Activated CD8-positive, alpha-beta memory T cell treated with anti-CD3 and anti-CD28 coated beads, Interleukin-2, amount 10 ng/mL, durations not matched to agents 7 days and 5 days (primary cell): ENCODE measurements at places on chromosomes 3 and 15.

- H3K27ac ChIP-seq = no peak overlapping the region
- H3K4me1 ChIP-seq = no peaks in the 10 kb centered on the region
Observed at GRCh38 chr3:19046440-19046839, 101.9 kb upstream of the KCNH8 start.

DNA sequence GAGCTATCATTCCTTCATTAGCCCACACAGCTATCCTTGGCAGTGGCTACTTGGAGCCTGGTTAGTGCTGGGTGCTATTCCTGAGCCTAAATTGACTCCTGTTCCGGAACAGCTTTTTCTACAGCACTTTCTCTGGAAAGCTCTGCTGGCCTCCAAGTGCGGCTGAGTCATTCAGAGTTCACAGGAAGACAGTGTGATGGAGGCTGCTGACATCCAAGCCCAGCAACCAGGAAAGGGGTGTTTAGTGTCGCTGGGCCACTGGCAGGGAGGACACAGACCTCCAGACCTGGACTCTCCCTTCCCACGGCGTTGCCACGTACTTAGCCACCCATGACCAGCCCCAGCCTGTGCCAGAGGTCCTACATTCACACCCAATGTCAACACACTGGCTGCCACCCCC, 28.7 kb downstream of the CACNA2D2 start:
- H3K27me3 ChIP-seq = no peaks in the 10 kb centered on the region
- H3K27ac ChIP-seq = no peak overlapping the region
- H3K4me1 ChIP-seq = peaks cover 14% of the 10 kb centered on the region
- no peak overlapping the region for H3K4me3 ChIP-seq
- DNase-seq = no peak

GRCh38 chr15:82122746-82123400, 77.1 kb upstream of the MEX3B start:
- H3K36me3 ChIP-seq = peaks cover 6% of the 10 kb centered on the region
- no peak for DNase-seq
- H3K27me3 ChIP-seq = no peaks in the 10 kb centered on the region
- no peak overlapping the region for H3K4me3 ChIP-seq

- no peak for DNase-seq
- H3K4me3 ChIP-seq = no peak overlapping the region
- no peak overlapping the region for H3K27ac ChIP-seq
- H3K4me1 ChIP-seq = peaks cover 2% of the 10 kb centered on the region
- H3K27me3 ChIP-seq = peaks cover 9% of the 10 kb centered on the region
Observed at GRCh38 chr15:63348392-63348791, 33.3 kb downstream of the CA12 start.

DNA sequence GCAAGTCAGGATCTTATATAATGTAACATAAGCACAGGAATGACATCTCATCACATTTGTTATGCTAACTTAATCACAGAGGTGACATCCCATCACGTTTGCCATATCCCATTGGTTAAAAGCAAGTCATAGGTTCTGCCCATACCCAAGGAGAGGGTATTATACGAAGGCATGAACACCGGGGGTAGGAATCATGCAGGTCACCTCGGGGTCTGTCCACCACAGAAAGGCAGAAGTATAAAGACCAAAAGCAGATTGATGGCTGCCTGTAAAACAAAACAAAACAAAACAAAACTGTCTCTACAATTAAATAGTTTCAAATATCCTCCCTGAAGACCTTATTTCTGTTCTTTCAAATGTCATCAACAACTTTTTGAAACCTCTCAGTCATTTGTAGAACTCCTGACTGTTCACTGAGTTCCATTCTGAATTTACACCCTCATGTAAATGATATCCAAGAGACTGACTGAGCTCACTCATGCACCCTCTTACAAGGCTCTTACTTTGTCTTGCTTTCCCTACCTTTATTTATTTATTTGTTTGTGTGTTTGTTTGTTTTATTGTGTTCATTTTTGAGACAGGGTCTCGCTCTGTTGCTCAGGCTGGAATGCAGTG, 22.7 kb upstream of the ZNF639 start:
- no peaks in the 10 kb centered on the region for H3K36me3 ChIP-seq
- no peak overlapping the region for H3K4me3 ChIP-seq
- H3K4me1 ChIP-seq = peaks cover 2% of the 10 kb centered on the region
- DNase-seq = no peak
- H3K27ac ChIP-seq = no peak overlapping the region
- H3K27me3 ChIP-seq = peaks cover 19% of the 10 kb centered on the region

DNA sequence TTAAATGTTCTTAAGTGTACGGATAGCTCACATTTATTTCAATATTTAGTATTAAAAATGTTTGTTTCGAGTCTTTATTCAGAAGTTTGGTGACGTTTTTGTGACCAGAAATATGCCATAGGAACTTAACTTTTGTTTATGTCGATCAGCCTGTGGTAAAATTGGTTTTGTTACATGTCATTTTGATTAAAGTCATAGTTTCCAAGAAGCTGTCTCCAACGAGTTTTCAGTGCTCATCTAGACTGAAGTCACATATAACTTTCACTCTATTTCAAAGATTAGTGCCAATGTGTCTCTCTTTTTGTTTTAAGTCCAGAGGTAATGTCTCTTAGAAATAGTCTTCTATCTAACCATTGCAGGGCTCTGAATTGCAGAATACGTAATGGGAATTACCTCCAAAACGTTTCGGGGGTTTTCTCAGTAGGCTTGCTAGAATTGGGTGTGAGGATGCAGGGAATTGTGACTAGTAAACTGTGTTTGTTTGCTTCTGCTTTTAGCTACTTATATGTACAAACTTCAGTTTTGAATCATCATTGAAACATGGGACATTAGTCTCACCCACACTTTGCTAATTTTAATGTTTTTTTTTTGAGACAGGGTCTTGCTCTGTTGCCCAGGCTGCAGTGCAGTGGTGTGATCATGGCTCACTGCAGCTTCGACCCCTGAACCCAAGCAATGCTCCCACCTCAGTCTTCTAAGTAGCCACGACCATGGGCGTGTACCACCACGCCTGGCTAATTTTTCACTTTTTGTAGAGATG, 3.0 kb downstream of the BUB1B start:
- H3K4me1 ChIP-seq = peaks cover 25% of the 10 kb centered on the region
- DNase-seq = no peak
- peak overlapping the region; percentile 67 for H3K27ac ChIP-seq

GRCh38 chr15:80121546-80121945, 31.3 kb upstream of the FAH start:
- H3K4me3 ChIP-seq = no peak overlapping the region
- no peak overlapping the region for H3K27ac ChIP-seq
- no peaks in the 10 kb centered on the region for H3K27me3 ChIP-seq
- no peak for DNase-seq

- no peak overlapping the region for H3K27ac ChIP-seq
- H3K27me3 ChIP-seq = peaks cover 10% of the 10 kb centered on the region
- H3K4me3 ChIP-seq = no peak overlapping the region
- no peak for DNase-seq
- H3K4me1 ChIP-seq = no peaks in the 10 kb centered on the region
- no peaks in the 10 kb centered on the region for H3K36me3 ChIP-seq
Observed at GRCh38 chr3:8657804-8658305, 13.3 kb upstream of the SSUH2 start.

- no peaks in the 10 kb centered on the region for H3K36me3 ChIP-seq
- peaks cover 60% of the 10 kb centered on the region for H3K27me3 ChIP-seq
- H3K4me1 ChIP-seq = no peaks in the 10 kb centered on the region
- no peak overlapping the region for H3K4me3 ChIP-seq
- no peak overlapping the region for H3K27ac ChIP-seq
Observed at GRCh38 chr3:49868862-49869466, 742 bp downstream of the CAMKV start.

- no peaks in the 10 kb centered on the region for H3K36me3 ChIP-seq
- DNase-seq = no peak
- H3K4me3 ChIP-seq = no peak overlapping the region
- H3K27ac ChIP-seq = no peak overlapping the region
- H3K27me3 ChIP-seq = peaks cover 45% of the 10 kb centered on the region
- H3K4me1 ChIP-seq = no peaks in the 10 kb centered on the region
Observed at GRCh38 chr15:72907733-72908132, 124.2 kb upstream of the ADPGK start.

DNA sequence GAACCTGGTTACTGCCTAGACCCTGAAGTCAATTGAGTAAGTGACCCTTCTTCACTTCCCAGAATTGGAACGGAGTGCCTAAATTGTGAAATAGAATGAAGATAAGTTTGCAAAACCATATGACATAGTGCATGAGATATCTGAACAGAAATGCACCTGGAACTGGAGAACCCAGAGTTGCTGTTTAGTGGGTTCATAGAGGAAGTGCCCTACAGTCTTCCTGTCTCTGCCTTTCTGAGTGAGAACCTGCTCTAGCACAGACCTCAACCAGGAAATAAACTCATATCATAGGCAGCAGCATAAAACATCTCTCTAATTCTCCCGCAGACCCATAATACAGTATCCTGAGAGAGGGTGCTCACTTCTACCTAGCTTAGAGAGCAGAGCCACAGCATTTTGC, 82.9 kb downstream of the EOMES start:
- peak; percentile 47 for DNase-seq
- peak overlapping the region; percentile 1 for H3K4me3 ChIP-seq
- H3K4me1 ChIP-seq = peaks cover 14% of the 10 kb centered on the region
- peak overlapping the region; percentile 81 for H3K27ac ChIP-seq

GRCh38 chr3:115922681-115923347, 299.5 kb downstream of the GAP43 start:
- H3K36me3 ChIP-seq = no peaks in the 10 kb centered on the region
- H3K27me3 ChIP-seq = no peaks in the 10 kb centered on the region

DNA sequence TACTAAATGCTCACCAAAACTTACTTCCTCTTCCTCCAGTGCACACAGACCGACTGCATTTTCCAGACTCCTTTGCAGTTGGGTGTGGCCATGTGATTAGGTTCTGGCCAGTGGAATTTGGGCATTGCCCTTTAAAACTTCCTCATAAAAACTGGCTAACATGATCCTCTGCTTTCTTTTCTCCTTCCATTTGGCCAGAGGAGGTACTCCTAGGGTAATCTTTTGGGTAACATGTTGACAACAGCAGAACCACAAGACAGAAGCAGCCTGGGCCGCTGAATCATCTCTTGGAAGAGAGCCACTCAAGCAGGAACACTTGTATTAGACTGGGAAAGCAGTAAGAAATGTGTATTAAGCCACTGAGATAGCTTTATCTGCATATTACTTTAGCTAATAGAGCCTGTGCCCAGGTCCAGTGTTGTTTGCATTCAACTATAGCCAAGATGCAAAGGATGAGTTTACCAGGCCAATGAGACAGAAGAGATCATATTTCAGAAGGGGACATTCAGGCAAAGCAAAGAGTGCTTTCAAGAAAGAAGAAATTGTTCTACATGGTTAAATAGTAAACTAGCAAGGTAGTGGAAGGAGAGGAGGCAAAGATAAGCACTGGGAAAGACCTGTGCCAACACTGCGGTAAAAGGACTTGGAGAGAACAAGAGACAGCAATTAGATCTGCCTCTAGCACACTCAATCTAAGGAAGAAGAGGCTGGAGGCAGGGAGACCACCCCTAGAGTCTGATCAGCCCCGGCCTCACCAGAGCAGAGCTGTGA, 79.8 kb downstream of the PLCH1 start:
- no peak for DNase-seq
- no peaks in the 10 kb centered on the region for H3K36me3 ChIP-seq
- no peaks in the 10 kb centered on the region for H3K4me1 ChIP-seq

GRCh38 chr3:128488991-128489673, 3.9 kb downstream of the GATA2 start:
- H3K27me3 ChIP-seq = peaks cover 81% of the 10 kb centered on the region
- peak overlapping the region; percentile 13 for H3K4me3 ChIP-seq
- no peak for DNase-seq
- H3K27ac ChIP-seq = no peak overlapping the region
- H3K36me3 ChIP-seq = no peaks in the 10 kb centered on the region

DNA sequence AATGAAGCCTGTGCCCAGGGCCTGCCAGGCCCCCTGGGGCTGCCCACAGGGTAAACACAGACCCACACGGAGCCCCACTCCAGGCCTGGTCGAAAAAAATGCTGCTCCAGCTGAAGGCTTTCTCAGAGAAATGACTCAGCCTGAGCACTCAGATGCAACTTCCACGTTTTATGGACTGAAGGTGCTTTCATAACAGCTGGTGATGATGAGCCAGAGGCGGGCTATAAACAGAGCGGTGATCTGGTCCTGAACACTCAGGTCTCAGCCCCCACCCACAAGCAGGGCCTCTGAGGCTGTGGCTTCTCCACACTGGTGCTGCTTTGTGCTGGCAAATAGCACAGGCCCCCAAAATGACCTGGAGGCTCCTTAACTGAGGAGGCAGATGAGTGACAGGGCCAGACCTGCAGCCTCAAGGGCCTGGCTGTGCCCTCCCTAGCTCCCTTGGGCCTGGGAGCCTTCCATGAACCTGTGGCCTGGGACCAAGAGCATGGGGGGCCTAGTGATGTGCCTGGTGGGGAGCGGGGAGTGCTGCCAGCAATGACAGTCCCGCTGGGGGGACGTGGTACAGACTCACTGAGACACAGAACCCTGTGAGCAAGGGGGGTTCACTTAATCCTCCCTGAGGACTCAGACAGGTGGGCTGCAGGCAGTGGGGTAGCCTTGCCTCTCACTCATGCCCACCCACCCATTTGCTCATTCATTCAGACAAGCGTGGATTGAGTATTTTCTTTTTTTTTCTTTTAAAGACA, 23.0 kb upstream of the FURIN start:
- H3K27ac ChIP-seq = peak overlapping the region; percentile 91
- H3K4me3 ChIP-seq = no peak overlapping the region
- peaks cover 65% of the 10 kb centered on the region for H3K4me1 ChIP-seq
- H3K36me3 ChIP-seq = peaks cover 29% of the 10 kb centered on the region
- peak; percentile 85 for DNase-seq
- H3K27me3 ChIP-seq = no peaks in the 10 kb centered on the region

DNA sequence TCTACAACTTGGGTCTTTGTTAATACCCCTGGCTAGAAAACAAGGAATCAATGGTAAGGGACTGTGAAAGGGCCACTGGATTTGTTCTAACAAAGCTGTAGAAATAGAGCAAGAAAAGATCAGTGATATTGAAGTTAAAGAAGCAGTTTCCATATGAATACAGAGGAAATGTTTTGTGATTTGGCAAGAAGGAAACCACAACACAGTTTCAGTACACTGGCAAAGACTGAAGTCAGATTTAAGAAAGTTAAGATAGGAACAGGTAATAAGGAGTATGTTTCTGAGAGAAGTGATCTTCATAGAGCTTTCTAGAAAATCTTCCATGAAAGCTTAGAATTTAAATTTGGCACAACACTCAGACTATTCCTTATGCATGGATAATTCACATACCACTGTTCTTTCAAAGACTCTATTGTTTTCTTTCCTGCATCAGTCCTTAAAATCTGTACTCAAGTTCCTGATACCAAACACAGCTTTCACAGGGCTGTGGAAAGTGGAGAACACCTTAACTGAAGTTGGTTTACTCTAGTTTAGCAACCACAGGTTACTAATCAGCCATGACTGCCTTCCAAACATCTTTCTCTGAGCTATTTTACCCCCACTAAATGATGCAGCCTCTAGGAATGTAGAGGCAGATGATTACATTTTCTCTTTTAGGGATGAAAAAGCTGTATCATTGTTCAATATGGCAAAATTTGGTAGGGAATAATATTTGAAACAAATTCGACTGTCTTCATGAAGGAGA, 32.4 kb upstream of the ALCAM start:
- H3K36me3 ChIP-seq = peaks cover 2% of the 10 kb centered on the region
- no peak overlapping the region for H3K27ac ChIP-seq
- peaks cover 12% of the 10 kb centered on the region for H3K4me1 ChIP-seq
- peaks cover 21% of the 10 kb centered on the region for H3K27me3 ChIP-seq
- DNase-seq = no peak
- no peak overlapping the region for H3K4me3 ChIP-seq
